Testis (tissue), 5 donors: ENCODE measurements at places on chromosomes 16 and 17. TPM values are rescaled to one million over a fixed set of nuclear protein-coding genes. Genes with fewer than 3 reads are reported as not detected.

The KRTAP4-3 gene
- not detected for total RNA-seq

The GRAP gene
- total RNA-seq, result 7.2 TPM

The ELP5 gene
- total RNA-seq, result 123 TPM

The FXR2 gene
- 53.8 TPM for total RNA-seq

The CSH1 gene
- total RNA-seq, result 1.2 TPM

The ZG16B gene
- 1.7 TPM for total RNA-seq

The SLC25A10 gene
- 42.0 TPM for total RNA-seq

The DNASE1L2 gene
- total RNA-seq, result 2.5 TPM

The TMIGD1 gene
- total RNA-seq, result not detected

The TLCD3B gene
- total RNA-seq, result 51.8 TPM

The CCDC200 gene
- total RNA-seq, result 22.6 TPM

The SPNS2 gene
- total RNA-seq, result 8.0 TPM

- H3K4me3 ChIP-seq, result no peak overlapping the region
- H3K36me3 ChIP-seq, result no peaks in the 10 kb centered on the region
- H3K4me1 ChIP-seq, result peaks cover 4% of the 10 kb centered on the region
- no peaks in the 10 kb centered on the region for H3K27me3 ChIP-seq
- no peak for DNase-seq
These were observed 26.1 kb downstream of the CDRT4 start for GRCh38 chr17:15441315-15441714.

GRCh38 chr17:48299760-48300159, 130.3 kb downstream of the SKAP1 start:
- H3K36me3 ChIP-seq, result no peaks in the 10 kb centered on the region
- no peaks in the 10 kb centered on the region for H3K27me3 ChIP-seq
- no peak for DNase-seq
- H3K27ac ChIP-seq, result no peak overlapping the region

DNA sequence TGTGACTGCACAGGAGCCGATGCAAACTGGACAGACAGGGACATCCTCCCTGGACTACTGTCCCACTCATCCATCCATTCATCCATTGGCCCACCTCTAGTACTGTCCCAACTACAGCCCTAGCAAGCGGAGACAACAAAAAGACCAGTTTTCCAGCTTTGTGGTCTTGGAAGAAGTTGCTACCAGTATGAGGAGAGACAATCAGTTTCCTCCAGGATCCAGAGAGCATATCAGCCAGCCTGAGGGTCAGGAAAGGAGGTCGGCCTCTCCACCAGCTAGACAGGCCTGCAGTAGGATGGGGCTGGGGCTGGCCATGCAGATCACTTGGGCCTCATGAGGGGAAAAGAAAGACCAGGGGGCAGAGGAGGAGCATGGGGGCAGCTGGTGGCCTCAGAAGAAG, 16.8 kb downstream of the KRT33A start:
- no peak for DNase-seq
- no peaks in the 10 kb centered on the region for H3K27me3 ChIP-seq
- H3K27ac ChIP-seq, result no peak overlapping the region
- H3K36me3 ChIP-seq, result no peaks in the 10 kb centered on the region

GRCh38 chr16:48126801-48127644, 28.8 kb downstream of the ABCC12 start:
- DNase-seq, result no peak
- H3K4me1 ChIP-seq, result no peaks in the 10 kb centered on the region
- no peaks in the 10 kb centered on the region for H3K27me3 ChIP-seq
- H3K4me3 ChIP-seq, result no peak overlapping the region

GRCh38 chr16:61002479-61003204, 1033.6 kb downstream of the CDH8 start:
- H3K4me1 ChIP-seq, result no peaks in the 10 kb centered on the region
- no peak overlapping the region for H3K4me3 ChIP-seq
- no peak for DNase-seq

- no peak for DNase-seq
- H3K4me3 ChIP-seq, result no peak overlapping the region
- H3K27me3 ChIP-seq, result no peaks in the 10 kb centered on the region
- no peaks in the 10 kb centered on the region for H3K36me3 ChIP-seq
- no peak overlapping the region for H3K27ac ChIP-seq
These were observed 55.0 kb downstream of the STX8 start for GRCh38 chr17:9520649-9521048.

- no peak overlapping the region for H3K27ac ChIP-seq
- H3K4me1 ChIP-seq, result peaks cover 19% of the 10 kb centered on the region
- DNase-seq, result no peak
- no peaks in the 10 kb centered on the region for H3K36me3 ChIP-seq
- no peaks in the 10 kb centered on the region for H3K27me3 ChIP-seq
These were observed 3.5 kb upstream of the MRPL38 start for GRCh38 chr17:75908201-75908600.

GRCh38 chr16:162271-162991, 3.3 kb upstream of the HBM start:
- no peak overlapping the region for H3K27ac ChIP-seq
- DNase-seq, result no peak
- H3K4me1 ChIP-seq, result peaks cover 15% of the 10 kb centered on the region
- H3K27me3 ChIP-seq, result no peaks in the 10 kb centered on the region
- H3K36me3 ChIP-seq, result no peaks in the 10 kb centered on the region
- no peak overlapping the region for H3K4me3 ChIP-seq

DNA sequence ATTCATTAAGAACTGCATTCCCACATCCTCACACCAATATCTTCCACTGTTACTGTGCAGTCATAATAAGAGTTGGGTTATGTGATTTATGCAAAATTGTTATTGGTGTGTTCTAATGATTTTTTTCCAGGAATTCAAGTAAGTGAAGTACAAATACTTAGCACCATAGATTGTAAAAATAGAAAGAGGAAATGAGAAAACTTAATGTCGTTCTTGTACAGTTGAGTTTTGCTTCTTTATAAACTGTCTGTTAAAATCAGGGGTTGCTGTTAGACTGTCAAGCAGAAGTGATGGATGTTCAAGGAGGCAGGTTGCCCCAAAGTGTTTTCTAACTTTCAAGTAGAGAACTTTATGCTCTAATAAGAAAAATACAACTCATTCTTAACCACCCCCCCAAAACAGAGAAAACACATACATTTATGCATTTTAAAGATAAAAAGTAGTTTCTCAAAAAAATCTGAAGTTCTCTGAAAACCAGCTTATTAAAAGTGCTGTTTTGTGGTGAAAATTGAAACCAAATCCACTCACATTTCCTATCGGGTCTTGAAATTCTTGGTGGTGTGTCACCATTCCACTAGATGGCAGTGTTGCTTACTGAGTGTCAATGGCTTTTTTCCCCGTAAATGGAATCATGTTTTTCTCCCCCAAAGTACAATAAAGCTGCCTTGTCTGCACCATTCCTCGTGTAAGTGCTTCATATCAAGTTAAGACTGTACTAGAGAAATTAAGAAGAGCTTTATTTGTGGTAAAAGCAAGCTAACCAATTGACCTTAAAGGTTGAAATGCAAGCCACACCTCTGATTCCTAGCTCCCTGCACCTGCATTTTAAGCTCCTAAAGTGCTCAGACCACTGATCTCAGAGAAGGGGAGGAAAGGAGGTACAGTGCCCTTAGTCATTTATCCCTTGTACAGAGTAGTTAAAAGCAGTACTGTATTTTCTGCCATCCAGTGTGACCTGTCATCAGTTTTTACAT, 4.7 kb upstream of the IGSF6 start:
- H3K27me3 ChIP-seq, result no peaks in the 10 kb centered on the region
- H3K36me3 ChIP-seq, result no peaks in the 10 kb centered on the region
- no peaks in the 10 kb centered on the region for H3K4me1 ChIP-seq

GRCh38 chr16:31471875-31472708, at the start of gene TGFB1I1:
TGFB1I1 (plus strand) TSS chr16:31472152; CDS start chr16:31472189, 37 bp downstream.
- no peaks in the 10 kb centered on the region for H3K36me3 ChIP-seq
- no peaks in the 10 kb centered on the region for H3K27me3 ChIP-seq
- DNase-seq, result peak; percentile 49
- H3K27ac ChIP-seq, result peak within 1 kb of the TSS; percentile 90
- peaks cover 21% of the 10 kb centered on the region for H3K4me1 ChIP-seq

DNA sequence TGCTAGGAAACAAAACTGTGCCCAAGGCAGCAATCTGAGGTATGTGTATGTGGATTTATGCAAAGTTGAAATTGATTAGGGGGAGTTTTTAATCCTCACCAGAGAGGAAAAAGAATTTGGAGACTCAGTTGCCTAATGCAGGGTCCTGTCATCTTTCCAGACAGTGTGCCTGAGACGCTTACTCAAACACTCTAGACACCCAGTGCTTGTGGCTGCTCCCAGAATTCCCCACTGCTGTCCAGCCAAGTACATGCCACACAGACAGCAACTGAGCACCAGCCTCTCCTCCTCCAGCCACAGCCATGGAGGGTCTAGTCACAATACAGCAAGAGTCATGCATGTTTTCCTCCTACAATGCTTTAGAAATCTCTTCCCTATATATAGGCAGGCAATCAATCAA, 118.1 kb downstream of the HIC1 start:
- H3K27ac ChIP-seq, result no peak overlapping the region
- no peaks in the 10 kb centered on the region for H3K27me3 ChIP-seq
- no peak overlapping the region for H3K4me3 ChIP-seq
- no peaks in the 10 kb centered on the region for H3K36me3 ChIP-seq

- H3K36me3 ChIP-seq, result no peaks in the 10 kb centered on the region
- no peaks in the 10 kb centered on the region for H3K27me3 ChIP-seq
- H3K4me1 ChIP-seq, result no peaks in the 10 kb centered on the region
- H3K4me3 ChIP-seq, result no peak overlapping the region
These were observed 38.3 kb upstream of the MAP3K14 start for GRCh38 chr17:45355087-45355486.

GRCh38 chr17:64300699-64300965, 37.6 kb upstream of the TEX2 start:
- no peak for DNase-seq
- no peak overlapping the region for H3K27ac ChIP-seq
- H3K4me3 ChIP-seq, result no peak overlapping the region
- no peaks in the 10 kb centered on the region for H3K36me3 ChIP-seq
- H3K4me1 ChIP-seq, result no peaks in the 10 kb centered on the region

- no peak overlapping the region for H3K27ac ChIP-seq
- H3K36me3 ChIP-seq, result no peaks in the 10 kb centered on the region
- no peaks in the 10 kb centered on the region for H3K27me3 ChIP-seq
- no peaks in the 10 kb centered on the region for H3K4me1 ChIP-seq
- H3K4me3 ChIP-seq, result no peak overlapping the region
These were observed 441.9 kb downstream of the SOX9 start for GRCh38 chr17:72562615-72563188.

GRCh38 chr16:73852561-73852960, 444.1 kb upstream of the PSMD7 start:
- no peaks in the 10 kb centered on the region for H3K4me1 ChIP-seq
- DNase-seq, result no peak
- H3K27ac ChIP-seq, result no peak overlapping the region
- no peak overlapping the region for H3K4me3 ChIP-seq

DNA sequence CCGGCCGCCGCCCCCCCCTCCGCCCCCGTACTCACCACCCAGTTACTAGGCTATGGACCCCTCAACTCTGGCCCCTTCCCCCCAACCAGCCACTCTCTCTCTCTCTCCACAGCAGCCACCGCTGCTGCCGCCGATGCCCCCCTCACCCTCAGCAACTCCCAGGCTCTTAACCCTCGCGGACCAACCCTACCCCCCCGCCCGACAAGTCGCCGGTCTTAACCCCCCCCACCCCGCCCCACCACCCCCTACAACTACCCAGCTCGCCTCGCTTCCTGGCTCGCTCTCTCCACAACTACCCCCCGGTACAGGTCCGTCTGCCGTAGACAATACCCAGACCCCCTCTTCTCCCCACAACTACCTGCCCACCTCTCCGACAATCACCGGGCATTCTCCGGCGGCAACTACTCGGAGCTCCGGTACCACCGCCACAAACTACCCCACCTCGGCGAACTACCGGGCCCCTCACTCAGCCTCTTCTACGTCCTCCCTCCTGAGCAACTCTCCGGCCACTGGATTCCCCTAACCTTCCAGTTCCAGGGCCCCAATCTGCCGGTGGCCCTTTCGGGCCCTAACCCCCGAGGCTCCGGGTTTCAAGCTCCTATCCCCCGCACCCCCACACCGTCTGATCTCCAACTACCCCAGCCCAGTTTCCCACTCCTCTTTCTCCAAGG, 702 bp downstream of the PHF23 start:
- H3K27ac ChIP-seq, result peak overlapping the region; percentile 97
- H3K27me3 ChIP-seq, result no peaks in the 10 kb centered on the region
- no peak for DNase-seq
- H3K4me1 ChIP-seq, result peaks cover 41% of the 10 kb centered on the region

DNA sequence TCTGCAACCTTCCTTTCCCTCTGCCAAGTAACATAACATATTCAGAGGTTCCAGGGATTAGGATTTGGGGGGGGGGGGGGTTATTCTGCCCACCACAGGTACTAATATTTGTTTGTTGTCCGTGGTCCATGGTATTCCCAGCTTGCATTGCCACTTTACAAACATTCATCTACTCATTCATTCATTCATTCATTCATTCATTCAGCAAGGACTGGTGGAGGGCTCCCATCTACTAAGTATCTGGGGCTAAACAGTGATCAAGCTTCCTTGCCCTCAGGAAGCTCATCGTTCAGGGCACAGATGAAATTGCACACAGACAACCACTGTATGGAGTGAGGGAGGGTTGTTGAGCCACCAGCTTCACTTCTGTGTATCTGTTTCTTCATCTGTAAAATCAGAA, 45.8 kb upstream of the NDRG4 start:
- H3K36me3 ChIP-seq, result no peaks in the 10 kb centered on the region
- H3K4me1 ChIP-seq, result peaks cover 12% of the 10 kb centered on the region
- no peak for DNase-seq
- no peak overlapping the region for H3K27ac ChIP-seq
- no peak overlapping the region for H3K4me3 ChIP-seq

- DNase-seq, result no peak
- H3K27me3 ChIP-seq, result no peaks in the 10 kb centered on the region
- no peaks in the 10 kb centered on the region for H3K4me1 ChIP-seq
- no peak overlapping the region for H3K4me3 ChIP-seq
- no peak overlapping the region for H3K27ac ChIP-seq
These were observed 115.8 kb downstream of the OR1D5 start for GRCh38 chr17:2947588-2947950.

GRCh38 chr17:48100591-48101011, 677 bp downstream of the CBX1 start:
- peak overlapping the region; percentile 87 for H3K4me3 ChIP-seq
- H3K27ac ChIP-seq, result peak overlapping the region; percentile 88
- peak; percentile 78 for DNase-seq
- peaks cover 4% of the 10 kb centered on the region for H3K4me1 ChIP-seq
